ENCODE measurements at places on chromosomes 3 and 15.

DNA sequence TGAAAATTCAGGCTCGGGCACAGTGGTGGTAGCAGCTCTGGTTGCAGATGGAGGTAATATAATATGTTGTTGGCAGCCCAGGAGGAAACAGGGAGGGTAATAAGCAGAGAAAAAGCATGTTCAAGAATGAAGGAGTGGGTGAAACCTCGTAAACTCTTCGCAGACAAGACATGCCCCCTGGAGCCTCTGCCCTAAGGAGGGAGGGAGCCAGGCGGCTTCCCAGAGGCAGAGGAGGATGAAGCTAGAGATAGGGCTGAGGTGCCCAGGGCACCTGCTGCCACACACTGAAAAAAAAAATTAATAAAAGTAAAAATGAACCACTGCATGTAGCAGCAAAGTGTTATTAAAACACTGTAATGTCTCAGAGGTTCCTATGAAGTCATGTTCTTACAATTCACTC lies 137.3 kb downstream of the FOXP1 start:
- DNase-seq, result no peak

GRCh38 chr15:42046597-42046996 lies 25.8 kb upstream of the PLA2G4E start:
- DNase-seq, result no peak

DNA sequence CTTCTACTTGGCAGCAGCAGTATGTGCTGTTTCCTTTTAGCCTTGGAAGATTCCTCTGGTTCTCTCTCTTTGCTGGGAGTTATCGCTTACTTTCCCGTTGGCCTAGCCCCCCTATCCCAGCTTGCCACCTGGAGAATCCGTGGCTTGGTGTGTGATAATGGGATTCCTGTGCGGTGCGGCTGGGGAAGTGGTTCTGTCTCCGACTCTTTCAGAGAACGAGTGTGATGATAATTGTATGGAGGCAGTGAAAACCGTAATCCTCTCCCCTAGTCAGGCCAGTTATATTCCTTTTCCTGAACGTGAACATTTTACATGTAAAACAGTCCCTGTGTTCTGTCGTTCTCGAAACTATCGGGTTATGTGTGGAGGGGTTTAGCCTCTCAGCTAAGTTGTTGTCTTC lies 300.1 kb upstream of the C2CD4B start:
- DNase-seq, result no peak

GRCh38 chr3:13177641-13178040 lies 104.4 kb upstream of the IQSEC1 start:
- DNase-seq, result no peak

- no peak for DNase-seq
Observed at GRCh38 chr3:79187426-79187825, 580.4 kb downstream of the ROBO1 start.

GRCh38 chr15:32668942-32669341 lies 27.4 kb downstream of the SCG5 start:
- DNase-seq, result peak; percentile 39

- no peak for DNase-seq
Observed at GRCh38 chr3:105385179-105385578, 18.5 kb downstream of the ALCAM start.

DNA sequence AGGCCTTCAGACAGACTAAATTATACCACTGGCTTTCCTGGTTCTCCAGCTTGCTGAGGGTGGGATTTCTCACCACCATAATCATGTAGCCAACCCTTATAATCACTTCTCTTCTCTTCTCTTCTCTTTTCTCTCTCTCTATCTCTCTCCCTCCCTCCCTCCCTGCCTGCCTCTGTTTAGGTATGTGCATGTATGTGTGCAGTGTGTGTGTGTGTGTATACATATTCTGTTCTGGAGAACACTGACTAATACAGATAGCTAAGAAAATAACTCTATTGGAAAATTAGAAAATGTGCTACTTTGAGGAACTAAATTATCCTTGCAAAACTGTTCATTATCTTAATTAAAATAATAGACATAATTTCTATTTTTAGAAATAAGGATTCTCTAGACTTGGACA lies 118.6 kb upstream of the GADL1 start:
- DNase-seq, result no peak

- no peak for DNase-seq
Observed at GRCh38 chr3:189909139-189909538, 211.6 kb downstream of the P3H2 start.

- DNase-seq, result no peak
Observed at GRCh38 chr3:186254676-186255650, 107.1 kb downstream of the DGKG start.

- no peak for DNase-seq
Observed at GRCh38 chr3:64178419-64178818, 46.8 kb downstream of the PRICKLE2 start.

GRCh38 chr3:161641287-161641686 lies 144.7 kb downstream of the OTOL1 start:
- no peak for DNase-seq

- no peak for DNase-seq
Observed at GRCh38 chr3:71121429-71122167, 461.9 kb downstream of the FOXP1 start.

DNA sequence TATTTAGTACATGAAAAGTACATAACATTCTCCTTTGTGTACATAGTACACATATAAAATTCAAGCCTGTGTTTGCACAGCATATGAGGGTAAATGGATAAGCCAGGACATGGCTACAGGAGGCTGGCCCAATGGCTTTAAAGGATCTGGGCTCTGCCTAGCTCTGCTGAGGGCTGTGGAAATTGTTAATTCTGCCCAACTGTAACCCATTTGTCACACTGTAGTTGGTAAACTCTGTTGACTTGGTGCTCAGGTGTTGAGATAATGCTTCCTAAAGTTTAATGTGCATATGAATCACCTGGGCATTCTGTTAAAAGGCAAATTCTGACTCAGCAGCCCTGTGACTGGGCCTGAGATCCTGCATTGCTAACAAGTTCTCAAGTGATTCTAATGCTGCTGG lies 196.5 kb upstream of the ZPLD1 start:
- no peak for DNase-seq

DNA sequence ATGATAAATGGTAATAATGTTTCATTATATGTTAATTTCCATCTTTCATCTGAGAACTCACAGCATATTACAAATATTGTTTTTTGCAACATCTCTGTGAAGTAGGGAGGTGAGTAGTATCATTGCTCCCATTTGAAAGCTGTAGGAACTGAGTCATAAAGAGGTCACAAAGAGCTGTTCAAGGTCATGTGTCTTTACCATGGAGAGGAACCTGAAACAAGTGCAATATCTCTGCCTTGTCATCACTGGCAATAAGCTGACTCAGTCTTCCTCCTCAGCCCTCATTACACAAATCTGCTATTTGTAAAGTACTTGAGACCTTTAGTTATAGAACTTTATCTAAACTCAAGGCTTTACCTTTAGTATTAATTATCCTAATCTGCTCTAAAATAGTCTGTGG lies 4.4 kb upstream of the ATP13A4 start:
- no peak for DNase-seq

GRCh38 chr3:88013592-88013991 lies 45.2 kb downstream of the CGGBP1 start:
- no peak for DNase-seq

DNA sequence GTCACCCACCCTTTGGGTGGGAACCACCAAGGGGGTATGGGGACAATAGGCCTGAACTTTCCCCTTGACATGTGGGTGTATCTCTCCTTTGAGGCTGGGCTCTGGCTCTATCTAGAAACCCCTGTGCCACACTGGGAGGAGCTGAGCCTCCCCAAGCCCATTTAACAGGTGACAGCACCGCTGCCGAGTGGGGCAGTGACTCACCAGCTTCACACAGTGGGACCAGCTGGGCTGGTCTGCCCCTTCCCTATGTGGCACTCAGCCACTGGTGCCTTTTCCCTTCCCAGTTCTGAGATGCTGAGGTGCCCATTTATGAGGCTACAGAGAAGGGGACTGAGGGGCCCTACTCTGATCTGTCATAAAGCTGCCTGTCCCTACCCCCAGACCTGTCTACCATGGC lies 5.1 kb downstream of the PSTPIP1 start:
- no peak for DNase-seq

DNA sequence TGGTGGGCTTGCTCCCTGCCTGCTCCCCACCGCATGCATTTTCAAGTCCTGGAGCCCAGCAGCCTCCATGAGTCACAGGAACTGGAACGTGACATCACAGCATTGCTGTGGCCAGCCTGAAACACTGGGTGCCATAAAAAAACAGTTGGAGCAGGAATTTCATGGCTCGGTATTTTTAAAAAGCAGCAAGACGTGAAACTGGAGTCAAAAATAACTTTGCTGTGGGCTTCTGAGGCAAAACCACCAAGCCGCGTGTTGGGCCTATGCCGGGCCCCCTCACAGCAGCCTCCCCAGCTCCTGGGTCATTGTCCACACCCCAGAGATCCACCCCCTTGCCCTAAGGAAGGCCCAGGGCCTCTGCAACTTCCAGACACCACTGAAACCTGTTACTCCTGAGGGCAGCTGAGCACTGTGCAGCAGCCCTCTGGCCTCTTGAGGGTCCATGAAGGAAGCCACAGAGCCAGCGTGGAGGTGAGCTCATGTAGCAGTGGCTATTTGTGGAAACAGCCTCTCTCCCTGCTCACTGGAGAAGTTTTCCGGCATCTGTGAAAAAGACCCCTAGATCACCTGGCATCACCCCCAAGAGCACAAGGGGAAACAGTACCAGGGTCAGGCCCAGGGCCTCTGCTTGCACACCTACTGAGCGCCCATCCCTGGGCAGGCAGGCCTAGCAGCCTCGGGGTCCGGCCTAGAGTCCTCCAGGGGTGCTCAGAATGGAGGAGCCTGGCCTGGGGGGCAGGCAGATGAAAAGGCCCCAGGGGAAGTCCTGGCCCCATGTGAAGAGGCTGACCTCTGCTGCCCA lies 34.0 kb upstream of the DUSP7 start:
- DNase-seq, result peak; percentile 96

GRCh38 chr15:85479071-85479647 lies 98.8 kb downstream of the AKAP13 start:
- DNase-seq, result peak; percentile 82

- peak; percentile 100 for DNase-seq
Observed at GRCh38 chr3:125129512-125129997, 73.8 kb upstream of the HEG1 start.

DNA sequence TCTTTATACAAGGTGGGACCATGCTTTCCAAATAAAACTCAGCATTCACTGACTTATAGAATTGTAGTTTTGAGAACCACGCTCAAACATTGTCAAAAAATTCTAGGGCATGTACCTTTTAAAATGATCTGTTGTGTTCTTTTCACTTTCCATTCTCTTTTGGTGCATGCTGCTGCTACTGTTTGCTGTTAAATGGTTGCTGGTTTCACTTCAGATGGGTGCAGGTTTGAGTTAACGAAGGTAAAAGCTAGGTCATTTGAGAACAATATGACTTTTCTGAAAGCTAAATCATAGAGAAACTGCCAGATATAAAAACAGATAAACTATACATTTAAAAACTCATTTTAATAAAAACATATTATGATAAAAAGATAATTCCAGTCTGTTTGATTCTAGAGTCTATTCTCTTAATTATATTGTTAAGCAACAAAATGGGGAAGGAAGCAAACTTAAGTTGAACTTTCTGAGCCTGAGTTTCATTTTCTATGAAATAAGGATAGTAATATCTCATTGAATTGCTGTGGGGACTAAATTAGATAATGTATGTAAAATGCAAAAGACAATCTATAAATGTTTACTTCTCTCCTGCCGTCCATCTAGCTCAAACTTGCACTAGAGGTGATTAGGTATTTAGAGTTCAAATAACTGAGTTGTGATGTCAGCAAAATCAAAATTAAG lies 82.4 kb downstream of the OXSM start:
- no peak for DNase-seq

GRCh38 chr3:147483578-147483977 lies 74.4 kb downstream of the ZIC1 start:
- DNase-seq, result no peak

DNA sequence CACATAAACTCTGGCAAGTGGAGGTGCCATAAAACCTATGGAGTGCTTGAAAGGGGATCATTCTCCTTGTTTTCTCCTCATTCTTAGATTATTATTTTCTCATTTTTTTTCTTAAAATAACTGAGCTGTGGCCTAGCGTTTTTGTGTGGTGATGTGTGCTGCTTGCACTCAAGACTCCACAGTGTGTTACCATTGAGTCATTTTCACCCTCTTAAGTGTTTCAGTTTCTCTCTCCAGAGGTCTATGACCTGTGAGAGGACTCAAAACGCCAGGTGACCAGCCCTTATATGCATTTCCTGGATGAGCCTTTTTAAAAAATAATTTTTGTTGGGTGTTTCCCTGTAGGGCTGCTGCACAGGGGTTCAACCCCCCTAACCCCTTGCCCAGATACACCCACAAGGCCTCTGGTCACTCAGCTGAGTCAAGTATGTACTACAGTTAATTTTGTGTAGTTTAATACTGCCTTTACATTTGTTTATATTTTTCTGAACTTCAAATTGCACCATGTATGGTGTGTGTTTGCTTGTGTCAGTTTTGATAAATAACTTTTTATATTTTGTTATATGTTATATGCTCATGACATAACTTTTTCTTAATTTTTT lies 15.4 kb upstream of the BTLA start:
- DNase-seq, result no peak

- DNase-seq, result no peak
Observed at GRCh38 chr3:184801241-184801785, 10.7 kb upstream of the VPS8 start.

DNA sequence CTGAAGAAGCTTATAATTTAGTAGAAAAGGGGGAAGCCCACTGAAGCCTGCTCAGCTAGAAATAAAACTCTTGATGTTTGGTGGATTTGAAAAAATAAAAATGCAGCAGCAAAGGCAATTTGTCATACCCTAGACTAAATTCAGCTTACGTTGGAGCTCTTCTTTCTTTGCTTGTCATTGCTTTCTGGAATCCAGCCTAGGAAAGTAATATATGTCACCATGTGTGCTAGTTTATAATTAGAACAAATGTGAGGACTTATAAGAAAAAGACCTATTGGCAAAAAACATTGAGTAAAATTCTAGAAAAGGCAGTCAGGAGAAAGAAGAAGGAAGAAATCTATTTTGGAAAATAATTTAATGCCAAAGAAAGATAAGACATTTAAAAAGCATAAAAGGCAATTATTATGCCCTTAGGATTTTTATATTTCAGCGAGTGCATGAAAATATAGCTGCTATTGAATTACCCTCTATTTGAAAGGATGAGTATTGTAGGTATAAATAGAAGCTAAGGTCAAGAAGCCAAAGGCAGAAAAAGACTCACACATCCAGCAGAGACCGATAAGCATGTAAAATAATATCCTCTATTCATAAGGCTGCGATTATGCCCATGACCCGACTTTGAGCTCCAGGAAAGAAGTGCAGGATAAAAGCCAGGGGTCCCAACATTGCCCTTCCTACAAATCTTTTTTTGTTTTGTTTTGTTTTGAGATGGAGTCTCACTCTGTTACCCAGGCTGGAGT lies 10.6 kb upstream of the BTBD1 start:
- DNase-seq, result no peak

- DNase-seq, result no peak
Observed at GRCh38 chr3:43154980-43155379, 49.1 kb upstream of the POMGNT2 start.

GRCh38 chr3:61371123-61371522 lies 119.9 kb upstream of the FHIT start:
- no peak for DNase-seq

- no peak for DNase-seq
Observed at GRCh38 chr15:69914960-69915359, 182.8 kb downstream of the TLE3 start.

Data from fibroblast of skin of right quadriceps (primary cell).